Panc1 (cell line): ENCODE measurements at places on chromosomes 3 and 15. TPM values are rescaled to one million over a fixed set of nuclear protein-coding genes. Genes with fewer than 3 reads are reported as not detected.

CACNA2D2 gene
- total RNA-seq, result 0.59 TPM

RNU6-1 gene
- total RNA-seq, result not detected

MTHFS gene
- total RNA-seq, result 50.0 TPM

PROK2 gene
- total RNA-seq, result not detected

FGD5 gene
- total RNA-seq, result 0.77 TPM

ATP13A5 gene
- not detected for total RNA-seq

CKMT1B gene
- 2.4 TPM for total RNA-seq

NCK1 gene
- 43.5 TPM for total RNA-seq
